ENCODE measurements at places on chromosomes 16 and 17.

GRCh38 chr17:6786618-6787017, 10.6 kb downstream of the FBXO39 start:
- DNase-seq: no peak

DNA sequence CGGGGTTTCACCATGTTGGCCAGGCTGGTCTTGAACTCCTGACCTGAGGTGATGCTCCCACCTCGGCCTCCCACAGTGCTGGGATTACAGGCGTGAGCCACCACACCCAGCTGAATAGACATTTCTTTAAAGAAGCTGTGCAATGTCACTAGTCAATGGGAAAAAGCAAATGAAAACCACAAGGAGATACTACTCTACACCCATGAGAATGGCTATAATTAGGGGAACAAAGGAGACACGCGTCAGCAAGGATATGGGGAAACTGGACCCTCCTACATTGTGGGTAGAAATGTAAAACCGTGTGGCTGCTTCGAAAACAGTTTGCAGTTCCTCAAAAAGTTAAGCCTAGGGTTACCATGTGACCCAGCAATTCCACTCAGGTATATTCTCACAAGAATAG, 103.4 kb downstream of the VPS53 start:
- no peak for DNase-seq

- no peak for DNase-seq
Observed at GRCh38 chr16:87326151-87326571, 9.0 kb upstream of the C16orf95 start.

GRCh38 chr16:55297062-55297909, 26.7 kb upstream of the IRX6 start:
- DNase-seq: no peak

GRCh38 chr17:6667516-6667915, 16.0 kb downstream of the C17orf100 start:
- no peak for DNase-seq

DNA sequence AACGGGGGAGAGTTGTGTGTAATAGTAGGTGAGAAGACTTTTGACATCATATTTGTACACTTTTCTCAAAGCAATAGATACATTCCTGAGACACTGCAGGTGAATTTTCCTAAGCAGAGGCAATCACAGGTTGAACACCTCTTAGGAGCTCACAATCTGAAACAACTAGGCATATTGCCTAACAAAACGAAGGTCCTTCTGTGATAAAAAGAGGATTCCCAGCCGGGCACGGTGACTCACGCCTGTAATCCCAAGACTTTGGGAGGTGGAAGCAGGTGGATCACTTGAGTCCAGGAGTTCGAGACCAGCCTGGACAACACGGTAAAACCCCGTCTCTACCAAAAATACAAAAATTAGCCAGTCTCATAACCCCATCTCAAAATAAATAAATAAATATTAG, 17.4 kb downstream of the NXN start:
- no peak for DNase-seq

DNA sequence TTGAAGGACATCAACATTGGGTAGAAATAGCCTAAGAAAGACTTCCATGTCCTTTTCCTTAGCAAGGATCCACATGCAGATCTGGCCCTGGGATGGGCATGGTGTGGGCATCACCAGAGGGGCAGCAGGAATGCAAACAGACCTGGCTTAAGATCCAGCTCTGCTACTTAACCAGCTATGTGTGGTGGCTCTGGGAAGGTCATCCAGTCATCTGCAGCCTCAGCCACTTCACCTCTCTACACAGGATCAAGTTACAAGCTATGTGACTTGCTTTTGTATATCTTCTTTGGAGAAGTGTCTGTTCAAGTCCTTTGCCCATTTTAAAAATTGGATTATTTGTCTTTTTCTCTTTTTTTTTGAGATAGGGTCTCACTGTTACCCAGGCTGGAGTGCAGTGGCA, 13.5 kb upstream of the ADORA2B start:
- DNase-seq: no peak

DNA sequence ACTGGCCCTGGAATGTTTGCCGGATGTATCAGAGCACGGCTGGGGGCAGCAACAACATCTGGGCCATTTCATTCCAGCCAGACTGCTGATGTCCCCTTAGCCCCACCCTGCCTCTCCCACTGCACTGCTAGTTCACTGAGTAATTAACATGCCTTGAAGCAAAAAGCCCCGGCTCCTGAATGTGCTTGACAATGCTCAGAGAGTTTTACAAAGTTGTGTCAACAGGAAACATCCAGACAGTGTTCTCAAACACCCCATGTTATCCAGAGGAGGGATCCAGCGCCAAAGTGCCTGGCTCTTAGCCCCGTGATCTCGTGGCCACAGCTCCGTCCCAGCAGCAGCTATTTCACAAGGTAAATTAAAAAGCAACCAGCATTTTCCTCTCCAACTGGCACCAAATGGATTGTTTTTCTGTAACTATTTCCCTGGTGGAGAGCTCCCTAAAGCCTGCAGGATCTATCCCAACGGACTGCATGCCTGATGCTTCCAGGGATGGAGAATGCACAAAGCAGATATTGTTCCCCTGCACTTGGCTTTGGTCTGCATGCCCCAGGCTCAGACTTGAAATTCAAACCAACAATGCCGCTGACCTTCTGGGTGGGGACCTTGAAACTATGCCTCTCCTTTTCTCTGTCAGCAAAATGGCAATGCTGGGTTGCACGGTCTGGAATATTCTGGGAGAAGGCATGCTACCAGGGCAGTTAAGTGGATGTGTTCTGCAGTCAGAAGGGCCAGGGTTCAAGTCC, 115.6 kb upstream of the CDH5 start:
- peak; percentile 8 for DNase-seq

Data from NCI-H526 treated with DMSO at 0.1 percent for 48 hours (cell line).